ENCODE measurements at places on chromosomes 5 and 9.

DNA sequence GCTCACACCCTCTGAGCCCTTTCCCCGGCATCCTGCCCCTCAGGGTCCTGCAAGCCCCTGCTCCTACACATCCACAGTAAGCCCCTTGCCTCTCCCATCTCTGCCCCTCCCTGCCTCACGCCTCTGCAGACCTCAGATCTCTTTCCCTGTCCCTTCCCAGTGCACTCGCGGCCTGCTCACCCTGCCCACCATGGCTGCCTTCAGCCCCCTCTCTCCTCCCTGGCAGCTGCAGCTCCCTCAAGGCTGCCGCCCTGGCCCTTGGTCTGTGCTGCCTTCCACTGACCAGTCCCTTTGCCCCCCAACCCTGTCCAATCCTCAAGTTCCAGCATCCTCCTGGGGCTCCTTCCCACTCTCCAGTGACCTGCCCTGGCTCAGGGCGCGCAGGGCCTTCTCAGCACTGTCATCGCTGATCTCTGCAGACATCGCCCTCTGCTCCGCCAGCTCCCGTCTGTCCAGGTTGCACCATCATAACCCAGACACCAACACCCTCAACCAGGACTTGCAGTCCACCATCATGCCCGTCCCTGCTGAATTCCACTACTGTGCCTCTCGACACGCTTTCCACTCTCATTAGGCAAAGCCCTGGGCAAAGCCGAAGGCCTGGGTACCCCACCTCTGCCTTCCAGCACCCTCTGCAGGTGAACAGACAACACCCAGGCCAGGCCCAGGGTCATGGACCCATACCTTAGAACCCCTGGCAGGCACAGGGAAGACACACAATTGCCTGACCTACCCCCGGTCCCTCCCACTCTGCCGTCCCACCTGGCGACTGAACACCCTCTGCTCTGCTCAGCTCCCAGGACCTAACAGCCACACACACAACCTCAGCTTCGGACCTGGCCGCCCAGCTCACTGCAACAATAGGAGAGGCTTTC, 97.8 kb upstream of the RUFY1 start:
- no peak for DNase-seq

DNA sequence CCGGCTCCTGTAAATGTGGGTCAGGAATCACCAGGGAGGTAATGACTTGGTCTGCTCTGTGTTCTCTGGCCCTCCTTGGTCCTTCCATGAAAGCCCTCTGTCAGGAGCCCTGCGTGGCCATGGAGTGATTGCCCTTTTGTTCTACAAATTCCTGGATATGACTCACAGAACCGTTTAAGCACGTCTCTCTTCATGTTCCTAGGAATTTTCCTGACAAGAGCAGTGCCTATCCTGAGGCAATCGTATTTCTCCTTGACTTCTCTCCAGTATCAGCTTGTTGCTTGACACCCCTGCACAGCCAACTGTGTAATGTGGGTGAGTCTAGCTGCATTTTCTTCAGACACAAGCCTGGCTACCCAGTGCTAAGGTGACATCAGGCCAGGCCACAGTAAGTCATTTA, 274.3 kb upstream of the ZNF462 start:
- DNase-seq, result no peak

- DNase-seq, result no peak
Measured at GRCh38 chr9:19445452-19445851, 36.6 kb downstream of the ACER2 start.

DNA sequence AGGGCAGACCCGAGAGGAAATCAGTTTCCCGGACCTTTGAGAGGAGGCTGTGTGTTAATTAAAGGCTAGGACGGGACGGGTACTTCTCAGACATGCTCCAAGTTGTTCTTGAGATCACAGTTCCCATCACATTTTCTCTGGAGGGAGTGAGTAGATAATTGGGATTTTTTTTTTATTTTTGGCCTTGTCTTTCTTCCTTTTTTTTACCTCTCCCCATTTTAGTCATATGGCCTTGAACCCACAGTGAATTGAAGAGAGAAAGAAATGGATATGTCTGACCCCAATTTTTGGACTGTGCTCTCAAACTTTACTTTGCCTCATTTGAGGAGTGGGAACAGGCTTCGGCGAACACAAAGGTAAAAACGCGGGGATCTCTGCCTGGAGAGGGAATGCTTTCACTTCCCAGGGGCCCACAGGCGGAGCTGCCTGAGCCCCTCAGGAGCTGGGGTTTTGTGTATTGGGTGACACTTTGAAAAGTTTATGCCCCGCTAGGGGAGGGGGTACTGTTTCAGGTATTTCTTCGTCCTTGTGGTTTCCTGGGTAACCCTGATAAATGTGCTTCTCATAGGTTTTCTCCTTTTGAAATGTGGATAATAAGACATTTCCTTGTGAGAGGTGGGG, 191.8 kb downstream of the CD180 start:
- no peak for DNase-seq

GRCh38 chr9:126366366-126367011, 39.9 kb downstream of the MVB12B start:
- no peak for DNase-seq

- DNase-seq, result no peak
Measured at GRCh38 chr5:89208811-89209210, 325.8 kb upstream of the MEF2C start.

DNA sequence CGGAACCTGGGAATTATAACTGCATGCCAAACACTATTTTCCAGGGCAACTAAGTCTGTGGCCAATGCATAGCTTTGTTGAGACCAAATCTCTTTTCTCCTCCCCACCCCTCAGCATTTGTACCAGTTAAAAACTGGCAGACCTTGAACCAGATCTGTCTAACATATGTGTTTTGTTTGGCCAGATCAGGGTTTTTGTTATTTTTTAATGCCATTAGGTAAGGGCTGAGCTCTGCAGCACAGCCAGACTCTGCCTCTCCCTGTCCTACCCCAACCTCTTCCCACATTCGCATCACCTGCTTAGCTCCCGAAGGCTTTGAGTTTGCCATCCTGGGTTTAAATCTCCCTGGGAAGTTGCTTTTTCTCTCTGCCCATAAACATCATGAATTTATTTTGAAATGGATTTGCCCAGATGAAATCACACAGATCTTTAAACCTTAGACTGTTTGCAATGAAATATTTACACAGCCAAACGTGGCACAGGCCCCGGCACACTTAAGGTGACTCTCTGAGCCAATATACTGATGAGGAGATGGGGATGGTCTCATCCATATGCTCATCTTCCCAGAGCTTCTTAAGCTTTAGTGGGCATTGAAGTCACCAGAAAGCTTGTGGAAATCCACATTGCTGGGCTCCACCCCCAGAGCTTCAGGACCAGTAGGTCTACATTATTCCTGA, 54.0 kb upstream of the ALDH1B1 start:
- no peak for DNase-seq

DNA sequence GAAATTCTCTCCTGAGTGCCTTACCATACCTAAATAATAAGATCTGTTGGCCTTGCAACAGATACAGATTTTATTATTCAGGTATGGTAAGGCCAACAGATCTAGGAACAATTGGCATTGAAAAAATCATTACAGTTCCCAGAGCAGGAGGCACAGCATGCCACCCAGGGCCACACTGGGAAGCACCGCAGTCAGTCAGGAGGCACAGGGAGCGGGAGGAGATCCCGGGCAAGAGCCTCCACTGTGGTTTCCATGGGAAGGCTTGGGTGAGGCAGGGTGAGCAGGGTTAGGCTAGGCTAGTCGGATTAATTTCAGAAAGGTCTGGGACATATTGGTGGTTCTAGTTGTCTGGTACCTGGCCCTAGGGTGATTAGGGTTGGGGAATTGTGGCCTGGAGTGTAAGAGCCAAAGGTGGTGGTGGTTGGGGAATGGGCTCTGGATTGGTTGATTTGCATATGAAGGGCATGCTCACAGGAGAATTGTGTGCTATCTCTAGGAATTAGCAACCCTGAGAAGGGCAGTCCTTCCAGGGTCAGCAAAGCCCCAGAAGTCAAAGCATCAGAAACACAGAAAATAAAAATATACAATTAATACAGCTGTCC, 111.4 kb downstream of the PDE8B start:
- DNase-seq, result no peak

GRCh38 chr5:170551622-170552021, 47.8 kb downstream of the KCNIP1 start:
- DNase-seq, result no peak

GRCh38 chr9:99357575-99357974, 135.5 kb downstream of the SEC61B start:
- DNase-seq, result no peak

DNA sequence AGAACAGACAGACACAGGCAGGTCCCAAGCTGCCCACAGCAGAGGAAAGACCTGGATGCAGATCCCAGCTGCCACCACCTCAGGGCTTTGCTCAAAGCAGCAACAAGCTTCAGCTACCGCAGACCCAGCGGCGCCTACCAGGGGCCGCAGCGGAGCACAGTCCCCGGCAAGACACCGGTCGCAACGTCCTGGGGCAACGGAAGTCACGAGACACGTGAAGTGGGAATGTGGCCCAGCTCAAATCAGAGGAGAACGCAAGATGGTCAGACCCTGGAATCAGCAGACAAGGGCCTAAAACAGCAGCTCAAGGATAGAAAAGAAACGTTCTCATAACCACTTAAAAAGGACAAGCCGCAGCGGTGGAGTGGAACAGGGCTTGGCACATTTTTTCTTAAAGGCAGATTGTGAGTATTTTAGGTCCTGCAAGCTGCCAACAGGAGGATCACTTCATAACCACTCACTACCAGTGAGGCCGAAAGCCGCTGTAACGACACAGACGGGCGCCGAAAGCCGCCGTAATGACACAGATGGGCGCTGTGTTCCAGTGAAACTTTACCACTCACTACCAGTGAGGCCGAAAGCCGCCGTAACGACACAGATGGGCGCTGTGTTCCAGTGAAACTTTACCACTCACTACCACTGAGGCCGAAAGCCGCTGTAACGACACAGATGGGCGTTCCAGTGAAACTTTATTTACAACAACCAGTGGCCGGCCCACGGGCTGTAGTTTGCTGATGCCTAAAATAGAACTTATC, 21.7 kb downstream of the SLC9A3 start:
- DNase-seq, result no peak

GRCh38 chr5:93593476-93594131, 10.6 kb downstream of the NR2F1 start:
- DNase-seq, result no peak

GRCh38 chr5:133696782-133697507, 84.6 kb upstream of the FSTL4 start:
- no peak for DNase-seq

- no peak for DNase-seq
Measured at GRCh38 chr5:82692826-82693225, 384.4 kb downstream of the TMEM167A start.

- no peak for DNase-seq
Measured at GRCh38 chr9:135326141-135326540, 153.4 kb upstream of the PPP1R26 start.

GRCh38 chr5:9922719-9923118, 292.6 kb upstream of the TAS2R1 start:
- no peak for DNase-seq

GRCh38 chr5:3050863-3051262, 299.4 kb upstream of the IRX2 start:
- no peak for DNase-seq
